Activated T-cell treated with anti-CD3 and anti-CD28 coated beads, Interleukin-2, amount 50 U/mL, for 4 hours (primary cell): ENCODE measurements at places on chromosomes 3 and 15. TPM values are rescaled to one million over a fixed set of nuclear protein-coding genes. Genes with fewer than 3 reads are reported as not detected.

DNA sequence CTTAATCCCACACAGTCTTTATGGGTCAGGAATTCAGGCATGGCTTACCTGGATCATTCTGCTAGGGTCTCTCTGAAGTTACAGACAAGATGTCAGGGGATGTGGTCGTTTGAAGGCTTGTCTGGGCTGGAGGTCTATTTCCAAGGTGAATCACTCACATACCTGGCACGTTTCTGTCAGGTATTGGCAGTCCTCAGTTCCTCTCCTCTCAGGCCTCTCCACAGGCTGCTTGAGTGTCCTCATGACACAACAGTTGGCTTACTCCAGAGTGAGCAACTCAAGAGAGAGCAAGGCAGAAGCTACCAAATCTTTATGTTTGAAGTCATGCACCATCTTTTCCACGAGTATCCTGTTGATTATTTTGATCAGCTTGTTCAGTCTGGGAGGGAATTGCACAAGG lies 43.9 kb upstream of the PARP14 start:
- no peak for DNase-seq

Gene THBS1
- total RNA-seq = 2.0 TPM

- no peak for DNase-seq
These were observed 47.2 kb downstream of the CCDC12 start for GRCh38 chr3:46929324-46929723.

Gene ZBTB20
- total RNA-seq = 1.8 TPM

Gene BNC1
- total RNA-seq = not detected

Gene QRICH1
- total RNA-seq = 109 TPM

DNA sequence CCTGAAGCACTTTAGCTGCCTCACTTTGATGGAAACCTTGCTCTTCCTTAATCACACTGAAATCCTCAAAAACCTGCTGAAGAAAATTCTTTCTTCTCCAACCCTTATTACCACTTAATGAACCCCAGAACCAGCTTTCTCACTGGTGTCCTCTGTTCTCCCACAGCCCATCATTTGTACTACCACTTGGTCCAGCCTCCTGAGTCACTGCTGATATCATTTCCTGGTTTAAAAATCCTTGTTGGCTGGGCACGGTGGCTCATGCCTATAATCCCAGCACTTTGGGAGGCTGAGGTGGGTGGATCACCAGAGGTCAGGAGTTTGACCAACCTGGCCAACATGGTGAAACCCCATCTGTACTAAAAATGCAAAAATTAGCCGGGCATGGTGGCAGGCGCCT lies 418.6 kb upstream of the KCNMB2 start:
- no peak for DNase-seq

Gene CHRM5
- not detected for total RNA-seq

Gene DNAH12
- 0.05 TPM for total RNA-seq

DNA sequence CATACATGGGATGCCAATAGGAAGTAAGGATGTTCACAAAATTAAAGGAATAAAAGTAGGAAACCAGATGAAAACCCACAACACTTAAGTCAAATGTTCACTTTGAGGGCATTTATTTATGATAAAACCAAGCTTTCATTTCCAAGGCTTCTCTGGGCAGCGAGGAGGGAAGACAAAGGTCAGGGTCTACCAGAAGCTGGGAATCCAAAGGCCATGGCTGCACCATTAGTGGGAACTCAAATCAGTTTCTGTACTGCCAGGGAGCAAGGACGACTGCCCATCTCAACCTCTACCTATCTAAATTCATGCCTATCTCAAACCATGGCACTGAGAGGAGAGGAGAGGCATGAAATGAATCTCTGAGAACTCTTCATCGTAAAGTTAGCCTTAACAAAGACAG lies 22.6 kb downstream of the PBRM1 start:
- DNase-seq = no peak

- DNase-seq = no peak
These were observed 17.1 kb upstream of the JMJD7 start for GRCh38 chr15:41810651-41811431.

DNA sequence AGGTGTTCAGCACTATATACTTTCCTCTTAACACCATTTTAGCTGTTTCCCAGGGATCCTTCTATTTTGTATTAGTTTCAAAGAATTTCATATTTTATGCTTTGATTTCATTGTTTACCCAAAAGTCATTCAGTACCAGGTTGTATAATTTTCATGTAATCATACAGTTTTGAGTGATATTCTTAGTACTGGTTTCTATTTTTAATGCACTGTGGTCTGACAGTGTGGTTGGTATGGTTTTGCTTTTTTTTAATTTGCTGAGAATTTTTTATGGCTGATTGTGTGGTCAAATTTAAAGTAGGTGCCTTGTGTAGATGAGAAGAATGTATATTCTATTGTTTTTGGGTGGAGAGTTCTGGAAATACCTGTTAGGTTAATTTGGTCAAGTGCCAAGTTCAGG lies 323.4 kb upstream of the EPHA6 start:
- DNase-seq = no peak
